ENCODE measurements at places on chromosomes 2 and 18.

- DNase-seq = no peak
Observed at GRCh38 chr18:75185460-75185859, 23.5 kb downstream of the PTGR3 start.

GRCh38 chr18:56910967-56911366, 235.9 kb upstream of the BOD1L2 start:
- DNase-seq = no peak

- no peak for DNase-seq
Observed at GRCh38 chr2:217948897-217949296, 53.9 kb downstream of the TNS1 start.

GRCh38 chr2:235501673-235502031, 7.8 kb downstream of the AGAP1 start:
- no peak for DNase-seq

DNA sequence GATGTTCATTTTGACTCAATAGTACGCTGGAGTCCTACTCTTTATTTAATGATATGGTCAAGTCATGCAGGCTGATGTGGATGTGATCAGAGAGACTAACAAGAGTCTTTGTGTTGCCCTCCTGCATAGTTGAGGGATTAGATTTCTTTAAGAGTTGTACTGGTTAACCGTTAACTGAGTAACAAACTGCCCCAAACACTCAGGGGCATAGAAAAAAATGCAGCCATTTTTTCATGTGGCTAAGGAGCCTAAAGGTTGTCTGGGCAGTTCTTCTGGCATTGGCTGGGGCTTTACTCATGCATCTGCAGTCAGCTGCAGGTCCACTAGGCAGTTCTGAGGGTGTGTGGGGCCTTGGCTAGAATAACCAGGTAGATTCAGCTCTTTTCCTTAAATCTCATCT, 32.5 kb downstream of the DOCK10 start:
- DNase-seq = peak; percentile 17

GRCh38 chr2:67702937-67703336, 305.8 kb downstream of the ETAA1 start:
- no peak for DNase-seq

DNA sequence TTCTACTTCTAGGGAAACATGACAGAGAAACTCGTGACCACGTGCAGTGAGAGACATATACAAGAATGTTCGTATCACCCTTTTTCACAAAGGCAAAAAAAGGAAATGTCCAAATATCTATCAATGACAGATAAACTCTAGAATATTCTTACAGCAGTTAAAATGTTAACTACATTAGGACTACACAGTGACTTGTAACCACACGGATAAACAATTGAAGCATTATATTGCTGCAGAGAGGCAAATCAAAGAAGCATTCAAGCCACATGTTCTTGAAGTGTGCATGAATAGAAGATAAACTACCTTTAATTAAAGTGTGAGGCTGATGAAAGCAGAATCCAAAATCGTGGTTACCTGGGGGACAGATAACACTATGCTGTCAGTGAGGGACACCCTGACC, 935.3 kb upstream of the KLHL29 start:
- no peak for DNase-seq

- DNase-seq = no peak
Observed at GRCh38 chr2:219484343-219485200, 14.1 kb upstream of the GMPPA start.

DNA sequence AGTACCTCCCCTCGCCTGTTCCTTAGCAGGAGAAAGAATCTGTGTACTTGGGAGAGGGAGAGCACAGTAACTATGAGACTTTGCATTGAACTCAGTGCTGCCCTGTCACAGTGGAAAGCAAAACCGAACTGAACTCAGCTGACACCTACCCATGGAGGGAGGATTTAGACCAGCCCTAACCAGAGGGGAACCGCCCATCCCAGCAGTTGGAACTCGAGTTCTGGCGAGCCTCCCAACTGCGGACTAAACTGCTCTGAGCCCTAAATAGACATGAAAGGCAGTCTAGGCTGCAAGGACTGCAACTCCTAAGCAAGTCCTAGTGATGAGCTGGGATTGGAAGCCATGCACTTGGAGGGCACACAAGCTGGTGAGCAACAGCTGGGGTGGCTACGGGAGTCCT, 110.4 kb downstream of the GRB14 start:
- DNase-seq = no peak

- peak; percentile 66 for DNase-seq
Observed at GRCh38 chr2:161104054-161104553, 56.1 kb upstream of the TANK start.

DNA sequence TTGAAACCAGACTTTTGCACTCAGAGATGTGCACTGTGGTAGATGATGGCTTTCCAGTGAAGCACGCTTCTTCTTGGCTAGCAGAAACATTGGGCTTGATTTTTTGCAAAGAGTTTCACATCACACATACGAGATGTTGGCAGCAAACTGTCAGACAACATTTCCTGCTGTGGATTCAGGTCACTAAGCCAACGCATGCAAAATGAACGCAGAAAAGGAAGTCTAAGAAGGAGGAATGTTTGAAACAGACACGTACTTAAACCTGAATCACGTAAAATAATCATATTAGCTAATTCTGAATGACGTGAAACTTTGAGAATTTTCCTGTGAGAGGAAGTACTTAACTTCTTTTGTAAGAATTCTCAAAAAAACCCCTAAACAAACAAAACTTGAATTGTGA, 88.1 kb downstream of the EPB41L3 start:
- peak; percentile 28 for DNase-seq

DNA sequence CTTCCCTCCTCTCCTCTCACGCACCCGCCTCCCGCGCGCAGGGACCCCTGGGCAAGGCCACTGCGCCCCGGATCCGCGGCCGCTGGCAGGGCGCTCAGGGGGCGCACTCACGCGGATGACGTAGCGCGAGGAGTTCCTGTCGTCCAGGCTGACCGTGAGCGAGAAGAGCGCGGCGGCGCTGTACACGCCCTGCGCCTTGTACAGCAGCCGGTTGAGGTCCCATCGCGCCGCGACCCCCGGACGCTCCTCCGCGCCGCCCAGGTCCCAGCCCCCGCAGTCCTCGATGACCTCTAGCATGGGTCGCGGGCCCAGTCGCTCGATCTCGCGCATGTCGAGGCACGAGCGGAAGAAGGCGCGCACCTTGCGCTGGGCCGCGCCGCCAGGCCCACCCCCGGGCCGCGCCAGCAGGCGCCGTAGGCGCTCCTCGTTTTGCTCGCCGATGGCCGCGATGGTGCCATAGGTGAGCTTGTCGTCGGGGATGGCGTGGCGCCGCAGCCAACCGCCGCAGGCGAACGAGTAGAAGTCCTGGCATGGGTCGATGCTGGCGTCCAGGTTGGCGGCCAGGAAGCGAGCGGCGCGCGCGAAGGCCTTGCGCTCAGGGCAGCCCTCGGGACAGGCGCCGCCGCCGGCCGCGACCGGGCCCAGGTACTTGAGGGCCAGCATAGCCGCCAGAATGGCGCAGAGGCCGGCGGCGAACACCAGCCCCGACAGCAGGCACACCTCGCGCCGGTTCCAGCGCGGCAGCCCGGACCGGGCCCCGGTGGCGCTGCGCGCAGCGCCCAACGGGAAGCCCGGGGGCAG, 1.7 kb downstream of the ECEL1 start:
- no peak for DNase-seq

GRCh38 chr18:28725876-28726275, 548.9 kb upstream of the CDH2 start:
- peak; percentile 79 for DNase-seq

- DNase-seq = no peak
Observed at GRCh38 chr2:77155511-77155910, 366.7 kb downstream of the LRRTM4 start.

GRCh38 chr2:152573168-152573567, 144.1 kb downstream of the PRPF40A start:
- DNase-seq = peak; percentile 93

DNA sequence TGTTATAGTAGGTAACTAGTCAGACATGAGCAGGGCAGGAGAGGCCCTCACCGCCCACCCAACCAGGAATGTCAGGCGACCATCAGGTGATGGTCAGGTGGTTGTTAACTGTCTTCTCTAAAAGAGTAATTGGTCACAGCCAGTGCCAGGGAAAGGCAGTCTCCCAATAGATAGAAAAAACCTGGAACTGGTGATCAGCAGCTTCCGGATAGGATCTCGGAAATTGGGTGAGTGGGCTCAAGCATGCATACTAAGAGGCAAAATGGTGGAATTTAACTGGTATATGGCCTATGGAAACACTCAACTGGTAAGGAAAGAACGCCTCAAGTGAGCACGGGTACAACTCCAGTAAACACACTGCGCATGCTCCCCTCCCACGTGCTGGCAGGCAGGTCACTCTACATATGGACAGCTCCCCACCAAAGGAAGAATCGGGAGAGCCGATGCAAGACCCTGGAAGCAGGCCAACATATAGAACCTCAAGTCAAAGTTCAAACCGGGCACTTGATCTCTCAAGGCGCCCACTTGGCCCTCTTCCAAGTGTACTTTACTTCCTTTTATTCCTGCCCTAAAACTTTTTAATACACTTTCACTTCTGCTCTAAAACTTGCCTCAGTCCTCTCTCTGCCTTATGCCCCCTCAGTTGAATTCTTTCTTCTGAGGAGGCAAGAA, 43.5 kb upstream of the TMEM131 start:
- DNase-seq = no peak

DNA sequence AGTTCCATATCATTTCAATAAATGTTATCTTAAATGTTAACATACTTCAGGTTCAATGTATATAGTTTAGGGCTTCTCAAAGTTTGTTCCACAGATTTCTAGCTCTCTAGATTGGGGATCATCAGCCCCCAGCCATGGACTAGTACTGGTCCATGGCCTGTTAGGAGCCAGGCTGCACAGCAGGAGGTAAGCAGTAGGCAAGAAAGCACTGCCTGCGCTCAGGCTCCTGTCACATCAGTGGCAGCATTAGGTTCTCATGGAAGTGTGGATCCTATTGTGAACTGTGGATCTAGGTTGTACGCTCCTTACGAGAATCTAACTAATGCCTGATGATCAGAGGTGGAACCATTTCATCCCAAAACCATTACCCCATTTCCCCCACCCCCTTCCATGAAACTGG, 531.1 kb downstream of the PARD3B start:
- DNase-seq = no peak

- peak; percentile 19 for DNase-seq
Observed at GRCh38 chr2:145597809-145598208, 1077.9 kb upstream of the ZEB2 start.

GRCh38 chr2:68738906-68739594, 4.4 kb downstream of the ARHGAP25 start:
- DNase-seq = no peak

DNA sequence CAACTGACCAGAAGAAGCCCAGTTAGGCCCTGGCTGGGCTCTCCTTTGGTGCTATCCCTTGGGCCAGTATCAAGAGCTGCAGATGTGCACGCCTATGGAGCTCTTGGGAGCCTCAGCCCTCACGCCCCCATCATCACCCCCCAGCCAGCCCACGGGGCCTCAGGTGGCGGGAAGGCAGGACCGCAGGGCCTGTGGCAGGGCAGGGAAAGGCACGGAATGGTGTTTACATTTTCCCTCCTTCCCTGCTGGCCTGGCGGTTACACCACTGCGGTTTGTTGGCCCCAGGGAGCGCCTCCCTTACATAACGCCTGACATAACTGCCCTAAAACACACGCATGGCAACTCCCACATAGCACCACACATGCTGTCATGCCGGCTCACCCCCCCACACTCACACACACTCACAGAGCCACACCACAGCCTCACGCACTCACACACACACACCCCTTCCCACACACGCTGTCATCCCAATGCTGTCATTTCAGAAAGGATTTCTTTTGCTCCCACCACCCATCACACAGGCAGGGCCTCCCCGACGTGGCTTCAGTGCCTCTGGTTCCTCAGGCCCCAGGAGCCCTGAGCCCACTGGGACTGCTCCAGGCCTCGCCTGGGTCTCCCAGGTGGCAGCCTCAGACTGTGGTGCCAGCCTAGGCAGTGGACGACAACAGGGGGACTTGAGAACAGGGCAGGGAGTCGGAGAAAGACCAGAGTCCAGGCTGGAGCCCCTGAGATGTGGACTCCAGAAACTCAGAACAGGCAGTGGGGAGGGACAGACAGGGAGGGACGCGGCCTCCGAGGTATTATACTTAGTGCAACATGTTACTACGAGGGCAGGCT, 15.7 kb downstream of the ZFP36L2 start:
- DNase-seq = peak; percentile 43

DNA sequence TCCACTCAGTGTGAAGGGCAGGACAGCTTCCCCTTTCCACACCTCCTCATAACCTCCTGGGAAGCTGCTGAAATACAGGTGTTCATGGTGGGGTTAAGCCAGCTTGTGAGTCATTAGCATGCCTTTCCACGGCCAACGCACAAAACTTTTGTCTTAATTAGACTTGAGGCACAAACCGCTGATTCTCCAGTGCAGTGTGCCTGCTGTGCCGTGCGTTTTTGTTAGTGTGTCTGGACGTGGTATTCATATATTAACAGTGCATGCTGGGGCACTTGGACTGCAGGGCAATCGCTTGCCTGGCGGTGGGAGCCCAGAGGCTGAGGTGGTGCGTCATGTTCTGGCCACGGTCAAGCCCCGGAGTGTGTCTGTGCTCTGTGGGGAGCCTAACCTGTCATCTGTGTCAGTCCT, 156.2 kb downstream of the SH3RF3 start:
- no peak for DNase-seq

- DNase-seq = no peak
Observed at GRCh38 chr2:144514616-144515091, 5.3 kb downstream of the ZEB2 start.

GRCh38 chr18:56443166-56443907, 195.1 kb downstream of the TXNL1 start:
- no peak for DNase-seq

DNA sequence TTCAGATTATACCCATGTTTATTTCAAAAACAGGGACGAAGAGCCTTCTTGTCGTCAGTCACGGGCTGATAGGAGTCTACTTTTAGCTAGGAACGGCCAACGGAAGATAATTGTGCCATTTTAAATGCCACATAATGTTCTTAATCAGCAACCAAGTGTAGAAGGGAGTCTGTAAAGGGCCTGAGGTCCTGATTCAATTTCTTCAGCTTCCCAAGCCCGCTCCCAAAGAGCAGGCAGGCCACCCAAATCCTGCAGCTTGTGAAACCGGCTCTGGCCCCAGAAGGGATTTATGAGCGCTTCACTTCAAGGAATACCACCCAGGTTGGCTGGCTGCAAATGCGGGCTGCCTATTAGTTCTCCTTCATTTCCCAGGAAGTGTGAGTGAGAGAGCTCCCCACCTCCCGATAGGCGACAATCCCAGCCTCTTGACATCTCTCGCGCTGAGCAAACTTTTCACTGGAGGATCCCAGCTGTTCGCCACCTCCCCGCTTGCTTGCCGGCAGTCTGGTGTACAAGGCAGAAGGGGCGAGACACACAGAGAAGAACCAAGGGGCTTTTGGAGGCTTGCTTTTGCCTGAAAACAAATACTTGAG, 272.9 kb downstream of the CDH20 start:
- peak; percentile 41 for DNase-seq

DNA sequence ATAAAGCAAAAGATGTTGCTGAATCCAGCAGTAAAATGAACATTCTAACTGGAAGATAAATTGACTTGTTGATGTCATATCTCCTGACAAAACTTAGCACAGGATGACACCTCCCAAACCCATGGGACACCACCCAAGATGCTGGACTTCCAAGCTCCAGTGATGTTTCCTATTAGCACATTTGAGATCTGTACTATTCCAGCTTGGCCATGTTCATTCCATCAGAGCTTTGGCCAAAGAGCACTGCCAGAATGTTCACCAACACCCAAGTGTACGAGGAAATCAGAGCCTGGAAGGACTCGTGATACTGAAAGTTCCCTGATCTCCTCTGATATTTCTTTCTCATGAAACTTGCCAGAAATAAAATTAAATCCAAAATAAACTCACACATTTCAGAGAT, 44.7 kb downstream of the PID1 start:
- DNase-seq = no peak

Data from epithelial cell of esophagus (primary cell).